ENCODE measurements at places on chromosomes 2 and 18.

DNA sequence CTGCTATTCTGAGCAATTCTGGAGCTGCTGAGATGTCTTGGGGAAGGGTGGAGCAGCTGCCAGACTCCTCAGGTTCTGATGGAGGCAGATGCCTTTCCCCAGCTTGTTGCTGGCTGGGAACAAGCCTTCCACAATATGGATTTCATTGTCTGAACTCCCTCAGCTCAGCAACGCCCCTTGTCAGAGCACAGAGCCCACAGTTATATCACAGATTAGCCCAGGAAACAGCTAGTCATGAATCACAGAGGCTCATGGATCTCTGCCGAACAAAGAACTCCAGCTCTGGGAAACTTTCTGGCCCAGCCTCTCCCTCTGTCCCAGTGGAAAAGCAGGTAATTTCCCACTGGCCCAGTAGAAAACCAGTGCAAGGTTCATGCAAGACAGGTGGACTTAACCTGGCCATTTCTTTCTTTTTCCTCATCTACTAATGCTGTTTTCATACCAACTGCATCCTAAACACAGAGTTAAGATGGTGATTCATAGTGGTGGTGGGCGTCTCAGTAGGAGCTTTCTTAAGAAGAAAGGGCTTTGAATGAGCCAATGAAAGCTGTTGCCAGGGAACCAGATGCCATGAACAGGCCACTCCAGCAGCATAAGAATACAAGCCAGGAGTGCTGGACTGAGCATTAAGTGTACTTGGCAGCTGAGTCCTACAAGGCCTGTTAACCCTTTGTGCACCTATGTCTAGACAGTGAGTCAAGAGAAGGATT lies 8.7 kb upstream of the KIAA2012 start:
- no peak for DNase-seq

GRCh38 chr2:196959281-196959680 lies 32.8 kb upstream of the PGAP1 start:
- DNase-seq = no peak

DNA sequence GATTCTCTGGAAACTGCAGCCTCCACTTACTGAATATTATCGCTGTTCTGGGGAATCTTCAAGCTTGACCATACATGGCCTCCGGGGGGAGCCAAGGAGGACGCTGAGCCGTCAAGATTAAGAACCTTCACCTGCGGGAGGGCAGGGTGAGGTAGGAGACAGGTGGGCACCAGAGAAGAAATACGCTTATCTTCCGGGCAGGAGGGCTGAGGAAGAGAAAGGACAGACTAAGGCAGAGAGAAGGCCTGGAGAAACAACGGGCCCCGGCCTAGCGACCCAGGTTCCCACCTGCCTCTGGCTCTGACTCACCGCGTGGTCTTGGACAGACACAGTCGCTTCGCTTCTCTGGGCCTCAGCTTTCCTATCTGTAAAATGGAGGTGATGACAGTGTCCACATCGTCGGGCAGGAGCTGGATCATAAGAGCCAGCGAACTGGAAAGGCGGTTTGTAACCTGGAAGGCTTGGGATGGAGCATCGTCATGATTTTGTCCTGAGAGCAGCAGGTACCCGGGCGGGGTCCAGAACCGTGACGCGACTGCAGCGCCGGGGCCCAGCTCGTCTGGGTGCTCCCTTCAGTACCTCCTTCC lies 659 bp downstream of the ZNF142 start:
- no peak for DNase-seq

DNA sequence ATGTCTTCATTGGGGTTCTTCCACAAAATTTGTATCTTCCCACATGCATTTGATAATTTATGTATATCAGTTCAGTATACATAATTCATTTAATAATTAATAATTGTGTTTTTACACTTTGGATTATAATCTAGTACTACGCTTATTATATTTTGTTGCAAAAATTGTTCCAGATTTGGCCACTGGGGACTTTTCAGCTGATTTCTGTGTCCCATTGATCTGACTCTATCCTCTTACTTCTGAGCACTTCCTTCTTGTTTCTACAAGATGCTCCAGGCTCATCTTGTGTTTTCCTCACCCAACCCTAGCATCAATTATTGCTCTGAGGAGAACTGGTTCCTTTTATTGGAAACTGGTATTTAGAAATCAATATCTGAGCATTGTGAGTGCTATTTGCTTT lies 215.3 kb upstream of the CDH19 start:
- no peak for DNase-seq

- no peak for DNase-seq
Observed at GRCh38 chr2:160353166-160353565, 140.4 kb downstream of the RBMS1 start.

DNA sequence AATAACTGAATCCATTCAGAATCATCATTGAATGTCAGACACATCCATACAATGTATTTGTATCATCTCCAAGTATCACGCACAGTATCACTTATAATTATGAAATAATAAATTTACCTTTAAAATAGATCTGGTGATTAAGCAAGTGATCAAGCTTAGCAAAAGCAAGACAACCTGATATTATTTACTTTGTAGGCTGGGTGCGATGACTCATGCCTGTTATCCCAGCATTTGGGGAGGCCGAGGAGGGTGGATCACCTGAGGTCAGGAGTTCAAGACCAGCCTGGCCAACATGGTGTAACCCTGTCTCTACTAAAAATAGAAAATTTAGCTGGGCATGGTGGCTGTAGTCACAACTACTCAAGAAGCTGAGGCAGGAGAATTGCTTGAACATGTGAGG lies 421.0 kb upstream of the NETO1 start:
- no peak for DNase-seq
